Mesenteric fat pad (tissue), 1 donor: ENCODE measurements at places on chromosomes 1 and 21. TPM values are rescaled to one million over a fixed set of nuclear protein-coding genes. Genes with fewer than 3 reads are reported as not detected.

The KCNA3 gene
- 0.90 TPM for total RNA-seq

The DYNLT5 gene
- 1.7 TPM for total RNA-seq

The FCRL3 gene
- total RNA-seq = 0.19 TPM

The CR1L gene
- 0.71 TPM for total RNA-seq

The SPRR2E gene
- not detected for total RNA-seq

The KPRP gene
- total RNA-seq = not detected

The ZNF684 gene
- 3.7 TPM for total RNA-seq

The EDARADD gene
- total RNA-seq = 0.35 TPM
